ENCODE measurements at places on chromosomes 1 and 21. TPM values are rescaled to one million over a fixed set of nuclear protein-coding genes. Genes with fewer than 3 reads are reported as not detected.

Gene PRR9
- 6.4 TPM for total RNA-seq

Gene FCRL2
- not detected for total RNA-seq

Gene HES3
- total RNA-seq = not detected

Gene GJA4
- not detected for total RNA-seq

Gene KCNJ9
- total RNA-seq = not detected

Gene TMEM82
- not detected for total RNA-seq

Gene NBPF4
- not detected for total RNA-seq

Gene RIPPLY3
- 0.79 TPM for total RNA-seq

Gene FNDC5
- total RNA-seq = not detected

Gene OR2T12
- total RNA-seq = not detected

Gene PTPN7
- not detected for total RNA-seq

Gene OR2G6
- 4.3 TPM for total RNA-seq

Gene TNFRSF4
- not detected for total RNA-seq

Gene ATP6V1G3
- not detected for total RNA-seq

Gene BCL2L15
- 0.39 TPM for total RNA-seq

Gene LMX1A
- total RNA-seq = not detected

Gene S100A4
- 178 TPM for total RNA-seq

Gene JAK1
- 279 TPM for total RNA-seq

Data from placental epithelial cell (primary cell).